ENCODE measurements at places on chromosomes 3 and 15.

DNA sequence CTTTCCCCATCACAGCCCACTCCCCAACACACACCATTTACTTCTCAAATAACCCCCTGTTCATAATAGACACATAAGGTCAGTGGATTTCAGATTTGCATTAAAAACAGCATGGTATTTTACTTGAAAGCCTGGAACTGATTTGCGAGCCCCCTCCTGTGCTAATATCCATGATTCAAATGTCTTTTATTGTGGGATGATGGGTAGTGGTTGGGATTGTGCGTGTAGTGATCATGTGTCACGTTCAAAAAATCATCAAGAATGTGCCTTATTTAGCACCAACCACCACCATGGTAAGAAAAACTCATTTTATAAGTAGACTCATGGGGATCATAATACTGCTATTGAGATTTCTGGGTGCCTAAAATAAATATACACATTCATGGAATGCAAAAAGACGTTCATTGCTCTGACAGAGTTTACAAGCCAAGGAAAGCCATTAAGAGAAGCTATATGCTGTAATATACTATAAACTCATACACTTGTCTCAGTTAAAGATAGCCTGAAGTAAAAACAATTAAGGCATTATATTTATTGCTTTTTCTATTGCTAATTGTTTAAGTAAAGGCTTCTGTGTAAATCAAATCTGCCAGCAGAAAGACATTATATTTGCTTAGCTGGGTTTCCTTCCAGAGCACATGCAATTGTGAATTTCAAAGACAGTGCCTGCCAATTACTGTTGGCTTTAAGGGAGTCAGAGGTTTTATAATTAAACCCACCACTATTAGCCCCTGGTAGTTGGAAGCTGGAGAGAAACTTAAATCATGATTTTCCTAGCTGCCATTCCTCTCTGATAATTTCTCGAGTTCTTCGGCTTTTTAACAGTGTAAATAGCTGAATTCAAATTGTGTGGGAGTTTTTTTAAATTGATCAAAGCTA, 4.0 kb downstream of the TRAT1 start:
- DNase-seq = no peak

- no peak for DNase-seq
Observed at GRCh38 chr3:44482721-44483120, 5.3 kb upstream of the ZNF445 start.

- DNase-seq = no peak
Observed at GRCh38 chr3:146161663-146162002, 649 bp upstream of the PLOD2 start.

DNA sequence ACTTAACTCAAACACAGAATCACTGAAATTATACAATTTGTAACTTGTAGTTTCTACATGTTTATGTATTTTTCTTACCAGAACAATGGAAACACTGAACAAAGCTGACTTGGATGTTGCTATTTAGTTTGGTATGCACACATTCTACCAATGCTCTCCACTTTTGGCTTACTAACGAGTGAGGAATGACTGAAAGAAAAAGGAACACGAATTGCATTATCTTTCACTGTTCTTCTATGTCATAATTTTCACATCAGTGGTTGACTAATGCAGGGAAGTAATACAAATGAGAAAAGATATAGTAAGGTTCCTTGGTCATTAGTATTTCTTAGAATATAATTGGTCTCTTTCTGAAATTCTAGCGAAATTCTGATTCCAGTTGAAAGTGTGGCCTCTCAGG, 9.8 kb upstream of the CNTN3 start:
- DNase-seq = no peak

- no peak for DNase-seq
Observed at GRCh38 chr3:17551333-17551732, 191.1 kb downstream of the TBC1D5 start.

DNA sequence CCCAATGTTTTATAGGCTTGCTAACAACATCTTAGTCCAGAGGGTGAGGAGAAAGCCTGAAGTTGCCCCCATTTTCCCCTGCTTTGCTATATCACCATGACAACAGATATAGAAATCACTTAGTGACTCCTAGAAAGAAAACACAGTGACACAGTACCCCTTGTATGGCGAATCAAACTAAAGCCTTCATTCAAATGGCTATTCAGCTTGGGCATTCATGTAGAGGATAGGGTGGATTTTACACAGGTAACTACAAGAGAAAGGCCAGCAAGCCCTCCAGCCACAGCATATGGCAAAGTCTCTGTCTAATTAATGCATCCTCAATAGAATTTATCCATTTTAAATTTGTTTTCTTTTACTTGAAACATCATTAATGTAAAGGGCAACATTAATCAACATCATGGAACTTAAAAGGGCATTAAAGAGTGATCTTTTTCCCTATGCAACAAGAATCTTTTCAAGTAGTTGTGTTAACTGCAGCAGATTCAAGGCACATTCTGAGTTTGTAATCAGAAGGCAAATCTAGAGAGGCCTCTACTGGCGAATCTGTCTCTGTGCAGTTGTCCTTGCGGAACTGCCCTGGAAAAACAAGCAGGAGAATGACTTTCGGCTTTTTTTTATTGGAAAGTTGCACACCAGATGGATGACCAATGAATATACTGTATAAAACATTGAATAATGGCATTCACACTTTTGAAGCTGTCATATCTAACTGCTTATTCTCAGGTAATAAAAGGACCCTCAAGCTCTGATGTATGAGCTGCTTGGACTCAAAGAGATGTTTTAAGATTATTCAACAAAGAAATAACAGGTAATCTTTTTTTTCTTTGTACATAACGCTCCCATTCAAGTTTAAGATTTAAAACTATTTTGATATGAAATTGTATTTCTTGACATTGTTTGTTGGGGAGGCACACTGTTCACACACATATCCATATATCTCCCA, 621.7 kb upstream of the AGTR1 start:
- DNase-seq = no peak

DNA sequence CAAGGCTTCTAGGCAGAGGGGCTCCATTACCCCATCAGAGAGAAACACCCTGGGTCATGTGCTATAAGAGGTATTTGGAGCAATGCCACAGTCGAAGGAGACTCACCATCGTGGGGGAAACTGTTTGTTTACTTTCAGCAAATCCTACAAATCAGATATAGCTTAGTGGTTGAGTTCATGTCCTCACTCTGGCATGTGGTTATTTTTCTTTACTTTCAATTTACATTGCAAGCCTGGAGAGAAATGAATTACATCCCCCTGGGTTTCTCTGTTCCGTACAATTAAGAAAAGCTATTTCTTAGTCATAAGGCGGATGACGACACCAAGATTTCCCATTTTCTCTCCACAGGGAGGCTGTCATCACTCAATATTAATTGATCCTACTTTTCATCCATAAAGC, 36.9 kb downstream of the RFTN1 start:
- no peak for DNase-seq

- no peak for DNase-seq
Observed at GRCh38 chr15:86676002-86676401, 596.3 kb downstream of the AGBL1 start.

DNA sequence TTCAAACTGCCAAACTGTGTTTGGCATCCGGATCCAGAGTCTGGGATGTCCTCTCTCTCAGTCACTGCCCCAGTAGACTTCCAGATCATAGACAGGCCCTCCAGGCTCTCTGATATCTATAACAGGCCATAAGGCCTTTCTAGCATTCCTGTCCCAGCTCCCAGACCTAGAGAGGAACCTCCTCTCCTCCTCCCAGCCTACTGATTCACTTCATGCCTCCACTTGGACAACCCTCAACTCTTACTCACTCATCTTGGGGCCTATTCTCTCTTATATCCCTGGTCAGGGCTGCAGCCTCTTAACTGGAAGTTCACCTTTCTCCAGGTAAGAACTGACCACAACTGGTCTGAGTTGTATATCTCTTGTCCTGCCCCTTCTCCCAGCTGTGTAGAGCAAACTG, 253.7 kb upstream of the TRIM42 start:
- DNase-seq = no peak

DNA sequence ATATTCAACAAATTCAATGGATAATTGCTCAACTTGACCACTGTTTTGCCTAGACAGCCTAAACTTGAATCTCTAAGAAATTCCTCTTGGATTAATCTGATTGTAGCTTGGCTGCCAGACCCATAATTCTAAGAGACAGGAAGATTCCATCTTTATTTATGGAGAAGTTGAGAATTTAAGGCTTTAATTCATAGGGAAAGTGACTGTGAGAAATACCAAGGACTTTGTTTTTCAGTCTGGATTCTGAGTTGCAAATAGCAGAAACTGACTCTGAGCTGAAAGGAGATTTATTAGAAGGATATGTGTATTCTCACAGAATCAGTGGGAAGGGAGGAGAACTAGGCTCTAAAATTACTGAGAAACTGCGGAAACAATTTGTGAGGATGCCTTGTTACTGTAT, 195.7 kb downstream of the OXSM start:
- no peak for DNase-seq

DNA sequence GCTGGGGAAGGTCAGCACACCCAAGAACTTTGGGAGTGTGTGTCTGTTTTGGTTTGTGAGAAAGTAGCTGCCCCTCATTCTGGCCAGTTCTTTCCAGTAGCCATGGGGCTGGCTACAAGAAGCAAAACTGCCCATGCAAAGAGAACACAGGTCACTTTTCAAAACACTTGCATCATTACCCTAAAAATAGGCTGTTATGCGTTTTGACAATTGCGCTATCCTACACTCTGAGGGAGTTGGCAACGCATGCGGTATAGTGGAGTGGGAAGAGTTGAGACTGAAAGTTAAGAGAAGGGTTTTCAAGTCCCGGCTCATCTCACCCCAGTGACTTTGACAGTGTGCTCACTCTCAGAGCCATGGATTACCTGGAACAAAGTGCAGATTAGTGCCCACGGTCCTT, 41.8 kb upstream of the MYZAP start:
- no peak for DNase-seq

GRCh38 chr3:177379045-177379444, 181.8 kb upstream of the TBL1XR1 start:
- no peak for DNase-seq

GRCh38 chr3:101011136-101011535, 17.9 kb upstream of the ABI3BP start:
- DNase-seq = no peak
